ENCODE measurements at places on chromosomes 5 and 9. TPM values are rescaled to one million over a fixed set of nuclear protein-coding genes. Genes with fewer than 3 reads are reported as not detected.

Gene TNC
- total RNA-seq = 0.91 TPM

Gene PCDH1
- total RNA-seq = 2.2 TPM

Gene SAP30L
- total RNA-seq = 28.2 TPM

Gene PDE4D
- total RNA-seq = 22.9 TPM

Gene PCDHGA2
- 0.47 TPM for total RNA-seq

Gene SLC34A1
- not detected for total RNA-seq

Gene EXOC3
- 31.9 TPM for total RNA-seq

Gene COL27A1
- total RNA-seq = 11.1 TPM

Gene PCDHB9
- total RNA-seq = 0.03 TPM

Gene RNF183
- 0.09 TPM for total RNA-seq

All from A549 treated with RU486 at 1 μM for 4 hours (cell line).